ENCODE measurements at places on chromosomes 12 and 14.

GRCh38 chr12:91053951-91054715, 3.7 kb downstream of the KERA start:
- no peak for DNase-seq

DNA sequence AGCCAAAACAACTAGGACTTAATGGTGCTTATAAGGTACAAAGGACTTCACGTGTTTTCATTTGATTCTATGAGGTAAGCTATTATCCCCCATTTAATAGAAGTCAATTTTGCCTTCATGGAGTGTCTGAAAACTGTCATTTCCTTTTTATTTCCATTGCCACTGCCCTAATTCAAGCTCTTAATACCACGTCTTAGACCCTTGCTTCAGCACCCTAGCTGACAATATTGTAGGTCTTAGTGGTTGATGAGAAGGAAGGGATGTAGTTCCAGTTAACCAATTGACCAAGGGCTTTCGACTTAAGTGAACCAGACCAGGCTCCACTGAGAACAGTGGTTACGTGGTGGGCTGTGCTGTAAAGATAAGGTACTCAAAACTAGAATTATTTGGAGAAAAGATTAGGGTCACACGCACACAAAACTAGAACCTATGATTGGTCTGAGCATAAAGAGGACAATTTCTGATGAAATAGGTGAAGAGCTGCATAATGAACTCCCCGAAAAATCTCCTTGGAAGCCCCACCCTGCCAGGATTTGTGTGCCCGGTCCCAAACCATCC, 9.6 kb upstream of the ASIC1 start:
- DNase-seq: no peak

DNA sequence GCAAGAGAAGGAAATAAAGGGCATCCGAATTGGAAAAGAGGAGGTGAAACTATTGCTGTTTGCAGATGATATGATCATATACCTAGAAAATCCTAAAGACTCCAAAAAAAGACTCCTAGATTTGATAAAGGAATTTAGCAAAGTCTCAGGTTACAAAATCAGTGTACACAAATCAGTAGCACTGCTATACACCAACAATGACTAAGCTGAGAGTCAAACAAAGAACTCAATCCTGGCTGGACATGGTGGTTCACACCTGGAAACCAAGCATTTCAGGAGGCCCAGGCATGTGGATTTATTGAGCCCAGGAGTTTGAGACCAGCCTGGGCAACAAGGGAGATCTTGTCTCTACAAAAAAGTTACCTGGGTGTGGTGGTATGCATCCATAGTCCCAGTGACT, 188.7 kb upstream of the PLXNC1 start:
- DNase-seq: no peak

GRCh38 chr12:3933074-3933818, 60.0 kb upstream of the PARP11 start:
- no peak for DNase-seq

DNA sequence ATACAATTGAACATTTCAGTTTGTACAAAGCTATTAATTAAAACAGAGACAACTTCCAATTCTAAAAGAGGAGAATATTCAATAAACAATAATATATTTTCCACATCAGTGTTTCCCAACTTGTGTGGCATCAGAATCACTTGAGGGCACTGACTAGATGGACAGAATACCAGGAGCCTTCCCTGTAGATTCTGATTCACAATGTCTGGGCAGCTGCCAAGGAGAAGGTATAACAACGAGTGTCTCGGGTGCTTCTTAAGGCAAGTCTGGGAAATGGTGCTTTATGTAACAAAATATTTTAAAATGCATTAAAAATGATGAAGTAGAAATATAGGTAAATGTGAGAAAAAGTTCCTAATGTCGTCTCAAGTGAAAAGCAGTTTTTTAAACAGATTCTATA, 26.2 kb downstream of the GALC start:
- DNase-seq: no peak

- DNase-seq: no peak
Observed at GRCh38 chr14:104318558-104319490, 180.4 kb downstream of the KIF26A start.

DNA sequence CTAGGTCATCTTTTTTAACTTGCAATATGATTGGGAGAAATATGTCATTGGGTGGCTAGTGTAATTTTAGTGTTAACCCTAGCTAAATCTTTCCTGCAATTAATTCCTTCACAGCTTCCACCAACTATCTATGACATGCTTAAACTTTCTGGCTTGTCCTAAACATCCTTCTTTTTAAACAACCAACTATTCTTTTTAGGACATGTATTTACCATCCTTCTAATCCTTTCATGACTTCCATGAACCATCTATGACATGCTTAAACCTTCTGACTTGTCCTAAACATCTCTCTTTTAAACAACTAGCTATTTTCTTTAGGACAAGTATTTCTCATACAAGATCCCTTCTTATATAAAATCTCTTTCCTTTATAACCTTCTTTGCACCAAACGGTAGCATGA, 179.6 kb upstream of the PDZRN4 start:
- no peak for DNase-seq

GRCh38 chr14:92651106-92651757, 97.2 kb downstream of the LGMN start:
- no peak for DNase-seq

GRCh38 chr12:6061660-6062059, 62.8 kb downstream of the VWF start:
- DNase-seq: no peak

DNA sequence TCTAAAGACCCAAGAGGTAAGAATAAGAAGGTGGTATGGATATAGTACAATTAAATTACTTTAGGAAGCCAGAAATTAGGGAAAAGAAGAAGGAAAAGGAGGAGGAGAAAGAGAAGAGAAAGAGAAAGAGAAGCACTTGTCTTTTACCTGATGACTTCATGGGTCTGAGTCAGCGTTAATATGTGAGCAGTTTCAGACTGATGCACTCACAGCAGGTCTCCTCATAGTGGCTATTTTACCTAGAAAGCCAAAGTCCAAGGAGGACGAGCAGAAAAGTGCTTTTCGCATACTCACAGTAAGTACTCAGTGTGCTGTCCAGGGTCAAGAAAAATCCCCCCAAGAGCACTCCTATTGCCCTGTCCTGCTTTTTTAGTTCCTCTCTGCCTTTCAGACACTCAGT, 222.1 kb downstream of the C12orf42 start:
- no peak for DNase-seq

DNA sequence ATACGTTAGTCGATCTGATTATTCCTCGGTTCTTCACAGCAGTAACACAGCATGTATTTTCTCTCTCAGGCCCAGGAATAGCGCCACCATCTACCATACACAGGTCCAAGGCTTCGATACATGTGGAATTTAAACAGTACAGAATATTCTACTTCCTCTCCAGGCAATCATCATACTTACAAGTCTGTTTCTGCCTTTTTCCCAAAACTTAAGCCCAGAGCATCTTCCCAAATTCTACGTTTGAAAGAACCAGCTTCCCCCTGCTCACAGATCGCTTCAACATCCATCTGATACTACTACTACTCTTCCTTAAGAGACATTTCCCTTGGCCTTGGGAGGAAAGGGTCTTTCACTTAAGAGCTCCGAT, 626 bp downstream of the TXNDC16 start:
- DNase-seq: no peak

DNA sequence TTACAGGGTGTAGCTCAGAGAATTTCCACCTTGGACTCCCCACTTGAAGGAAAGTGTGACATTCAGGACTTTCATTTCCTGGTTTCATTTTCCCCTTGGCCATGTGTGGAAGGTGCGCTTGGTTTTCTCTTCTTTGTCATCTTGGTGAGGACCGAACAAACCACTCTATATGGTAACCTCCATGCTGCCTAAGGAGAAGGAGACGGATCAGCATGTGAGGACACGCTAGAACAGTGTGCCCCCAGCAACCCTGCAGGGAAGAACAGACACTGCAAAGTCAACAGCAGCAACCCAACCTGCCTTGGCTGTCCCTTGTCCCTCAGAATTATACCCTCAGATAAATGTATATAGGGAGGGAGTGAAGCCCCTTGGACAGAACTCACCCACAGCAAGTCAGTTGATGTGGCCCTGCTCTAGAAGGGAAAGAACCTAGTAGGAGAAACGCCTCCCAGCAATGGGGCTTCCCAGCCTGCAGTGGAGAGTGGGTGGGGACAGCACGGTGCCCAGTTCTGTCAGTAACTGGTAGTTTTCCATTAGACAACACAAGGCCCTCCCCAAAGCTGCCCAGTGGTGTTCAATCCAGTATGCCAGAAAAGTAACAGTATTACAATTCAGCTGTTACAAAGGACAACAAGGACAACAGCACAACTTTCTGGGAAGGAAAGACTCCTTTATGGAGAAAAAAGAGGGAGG, 18.9 kb upstream of the COCH start:
- DNase-seq: no peak

DNA sequence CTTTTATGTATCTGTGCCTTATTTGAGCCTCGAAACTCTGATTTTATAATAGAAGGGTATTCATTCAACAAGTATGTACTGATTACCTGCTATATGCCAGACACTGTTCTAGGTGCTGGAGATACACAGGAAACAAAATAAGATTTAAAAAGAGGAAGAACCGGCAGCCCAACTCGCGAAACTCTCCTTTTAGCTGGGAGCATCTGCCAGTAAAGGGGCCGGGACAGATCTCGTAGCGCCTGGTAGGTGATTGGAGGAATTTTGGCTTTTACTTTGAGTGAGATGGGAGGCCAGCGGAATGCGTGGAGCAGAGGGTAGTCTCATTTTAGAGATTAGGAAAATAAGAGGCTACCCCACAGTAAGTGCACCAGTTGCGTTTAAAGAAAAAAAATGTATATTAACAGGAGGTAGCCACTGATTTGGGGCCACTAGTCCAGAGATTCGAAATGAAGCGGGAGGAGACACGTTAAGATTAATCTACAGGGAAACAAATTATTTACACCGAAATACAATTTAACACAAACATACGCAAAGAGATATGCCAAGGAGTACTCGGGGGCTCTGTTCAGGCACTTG, 520 bp upstream of the MON2 start:
- no peak for DNase-seq
